ENCODE measurements at places on chromosomes 5 and 9.

- DNase-seq, result no peak
Measured at GRCh38 chr9:82308836-82309235, 320.3 kb downstream of the SPATA31D1 start.

DNA sequence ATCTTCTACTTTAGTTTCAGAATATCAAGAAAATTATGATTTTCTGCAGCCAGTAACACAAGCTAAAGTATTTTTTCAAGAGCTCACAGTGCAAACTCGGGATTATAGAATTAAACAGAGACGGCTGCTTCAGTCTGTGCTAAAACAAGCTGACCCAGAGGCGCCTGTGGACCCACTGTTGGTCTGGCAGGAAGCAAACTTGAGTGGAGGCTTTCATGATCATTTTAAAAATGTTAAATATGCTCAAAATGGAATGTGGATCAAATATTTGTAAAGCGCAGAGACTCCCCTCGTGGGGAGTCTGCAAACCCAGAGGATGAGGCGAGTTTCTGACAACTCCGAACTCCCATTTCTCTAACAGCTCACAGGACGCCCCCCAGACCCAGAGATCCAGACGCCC lies 13.0 kb downstream of the ROR2 start:
- no peak for DNase-seq

DNA sequence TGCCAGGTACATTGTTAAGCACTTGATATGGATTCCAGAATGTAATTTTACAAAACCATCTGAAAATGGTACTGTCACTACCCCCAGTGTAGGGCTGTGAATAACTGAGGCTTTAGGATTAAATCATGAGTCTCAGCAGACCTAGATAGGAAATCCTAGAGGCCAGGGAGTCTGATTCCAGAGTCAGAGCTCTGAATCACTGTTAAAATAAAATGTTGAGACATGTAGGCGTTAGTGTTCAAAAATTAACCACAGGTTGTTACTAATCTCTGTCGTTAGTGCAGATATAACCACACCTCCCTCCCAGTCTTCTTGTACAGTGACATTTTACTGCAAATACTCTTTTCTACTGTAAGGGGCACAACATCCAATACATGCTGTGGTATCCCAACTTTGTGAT lies 1828.8 kb downstream of the MAT2B start:
- DNase-seq, result no peak

GRCh38 chr9:33350310-33350709 lies 52.1 kb downstream of the AQP7 start:
- DNase-seq, result no peak

DNA sequence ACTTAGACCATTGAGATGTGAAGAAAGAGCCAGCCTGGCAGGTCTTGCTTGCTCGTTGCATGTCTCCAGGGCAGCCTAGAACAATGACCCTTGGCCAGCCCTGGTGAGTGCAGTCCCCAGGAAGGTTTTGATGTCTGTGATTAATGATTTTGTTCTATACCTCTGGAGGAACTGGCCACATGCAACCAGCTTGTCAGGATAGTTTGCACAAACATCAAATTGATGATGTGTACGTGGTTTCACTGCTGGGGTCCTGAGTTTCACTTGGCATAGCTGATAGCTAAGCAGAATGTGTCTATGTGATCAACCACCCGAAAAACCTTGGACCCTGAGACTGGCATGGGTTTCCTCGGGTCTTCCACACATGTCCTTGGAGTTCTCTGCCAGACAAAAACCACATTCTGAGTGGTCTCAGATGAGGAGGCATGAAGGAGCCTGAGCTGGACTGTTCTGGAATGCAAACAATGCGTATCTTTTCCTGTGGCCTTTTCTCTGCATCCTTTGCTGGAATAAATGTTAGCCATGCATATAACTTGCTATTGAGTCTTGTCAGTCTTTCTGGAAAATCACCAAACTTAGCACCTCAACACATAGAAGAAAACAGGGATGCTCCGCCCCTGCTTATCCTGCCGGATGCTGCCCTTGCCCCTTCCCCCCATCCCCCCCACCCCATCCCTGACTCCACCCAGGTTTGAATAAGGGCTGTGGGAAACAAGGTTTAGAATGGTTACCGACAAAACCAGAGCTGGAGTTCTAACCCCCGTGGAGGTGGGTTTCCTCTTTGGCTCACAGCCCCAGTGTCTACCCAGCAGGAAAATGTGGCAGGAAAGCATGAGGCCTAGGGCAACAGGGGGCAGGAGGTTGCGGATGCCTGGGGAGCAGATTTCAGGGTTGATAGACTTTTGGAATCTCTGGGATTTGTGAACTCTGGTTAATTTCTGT lies 50.1 kb upstream of the ANKRD33B start:
- DNase-seq, result no peak

DNA sequence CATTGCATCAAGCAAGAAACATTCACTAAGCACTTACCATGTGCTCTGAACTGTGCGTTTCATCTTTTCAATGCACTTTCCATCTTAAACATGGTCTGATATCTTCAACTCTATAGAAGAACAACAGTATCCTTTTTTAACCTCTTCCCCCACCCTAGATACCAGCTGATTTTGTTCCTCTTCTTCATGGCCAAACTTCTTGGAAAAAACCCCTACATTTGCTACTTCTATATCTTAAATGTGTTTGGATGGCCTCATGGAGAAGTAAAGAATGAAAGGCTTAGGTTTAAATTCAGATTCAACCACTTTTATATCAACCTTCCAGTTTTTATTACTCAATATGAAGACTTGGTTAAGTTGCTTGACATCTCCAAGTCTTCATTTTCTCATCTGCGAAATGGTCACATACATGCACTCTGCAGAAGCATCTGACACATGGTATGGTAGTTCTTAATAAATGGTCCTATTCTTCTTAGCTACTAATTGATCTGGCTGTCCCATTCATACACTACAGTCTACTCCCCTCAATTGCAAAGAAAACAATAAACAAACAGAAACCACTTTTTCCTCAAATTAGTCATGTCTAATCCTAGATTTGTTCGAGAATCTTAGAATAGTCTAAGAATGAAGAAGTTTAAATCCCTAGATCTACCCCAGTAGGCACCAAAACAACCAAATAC lies 59.4 kb downstream of the FYB1 start:
- DNase-seq, result no peak

GRCh38 chr5:96664669-96665068 lies 2.5 kb downstream of the CAST start:
- no peak for DNase-seq

DNA sequence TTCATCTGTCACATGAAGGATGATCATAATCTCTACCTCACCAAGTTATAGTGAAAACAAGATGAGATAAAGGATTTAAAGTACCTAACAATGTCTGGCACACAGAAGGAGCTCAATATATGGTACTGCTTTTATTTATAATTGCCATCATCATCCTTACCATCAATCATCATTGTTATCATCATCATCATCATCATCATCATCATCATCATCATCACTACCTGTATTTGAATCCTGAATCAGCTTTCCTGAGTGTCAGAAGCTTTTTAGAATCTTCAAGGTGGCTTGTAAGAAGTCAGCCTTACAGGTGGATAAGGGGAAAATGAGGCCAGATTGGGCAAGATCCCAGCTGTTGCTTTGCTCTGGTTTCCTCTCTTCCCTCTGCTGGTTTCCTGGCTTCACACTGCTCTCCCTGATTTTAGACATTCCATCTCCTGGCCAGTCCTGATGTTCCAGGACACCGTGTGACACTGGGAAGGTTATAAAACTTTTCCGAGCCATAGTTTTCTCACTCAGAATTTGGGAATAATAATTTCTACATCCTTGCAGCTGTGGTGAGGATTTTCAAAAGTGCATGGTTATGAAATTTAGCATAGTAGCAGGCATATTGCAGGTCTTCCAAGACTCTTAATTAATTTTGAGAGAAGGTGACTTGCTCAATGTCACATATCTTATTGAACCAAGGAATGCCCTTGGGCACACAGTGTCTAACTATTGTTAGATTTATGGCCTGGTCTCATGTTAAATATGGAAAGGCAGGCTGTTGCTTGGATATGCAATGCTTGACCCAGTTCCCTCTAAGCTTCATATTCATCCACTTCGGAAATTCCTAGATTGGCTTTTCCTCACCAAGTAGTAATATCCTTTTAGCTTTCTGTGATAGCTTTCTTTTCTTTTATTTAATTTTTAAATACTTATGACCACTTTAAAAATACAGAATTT lies 160.7 kb downstream of the TMEM38B start:
- no peak for DNase-seq

- DNase-seq, result peak; percentile 38
Measured at GRCh38 chr9:131436376-131436775, 42.5 kb downstream of the PRRC2B start.

- DNase-seq, result peak; percentile 13
Measured at GRCh38 chr5:6717247-6717646, 4.0 kb downstream of the TENT4A start.

DNA sequence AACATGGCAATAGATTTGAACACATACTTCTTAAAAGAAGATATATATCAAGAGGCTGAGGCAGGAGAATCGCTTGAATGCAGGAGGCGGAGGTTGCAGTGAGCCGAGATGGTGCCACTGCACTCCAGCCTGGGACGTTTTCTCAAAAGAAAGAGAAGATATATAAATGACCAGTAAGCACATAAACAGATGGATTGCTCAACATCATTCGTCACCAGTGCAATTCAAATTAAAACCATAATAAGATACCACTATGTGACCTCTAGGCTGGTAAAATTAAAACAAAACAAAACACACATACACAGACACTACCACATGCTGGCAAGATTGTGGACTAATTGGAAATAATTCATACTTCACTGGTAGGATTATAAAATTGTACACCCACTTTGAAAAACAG lies 5.3 kb upstream of the TXN start:
- no peak for DNase-seq

DNA sequence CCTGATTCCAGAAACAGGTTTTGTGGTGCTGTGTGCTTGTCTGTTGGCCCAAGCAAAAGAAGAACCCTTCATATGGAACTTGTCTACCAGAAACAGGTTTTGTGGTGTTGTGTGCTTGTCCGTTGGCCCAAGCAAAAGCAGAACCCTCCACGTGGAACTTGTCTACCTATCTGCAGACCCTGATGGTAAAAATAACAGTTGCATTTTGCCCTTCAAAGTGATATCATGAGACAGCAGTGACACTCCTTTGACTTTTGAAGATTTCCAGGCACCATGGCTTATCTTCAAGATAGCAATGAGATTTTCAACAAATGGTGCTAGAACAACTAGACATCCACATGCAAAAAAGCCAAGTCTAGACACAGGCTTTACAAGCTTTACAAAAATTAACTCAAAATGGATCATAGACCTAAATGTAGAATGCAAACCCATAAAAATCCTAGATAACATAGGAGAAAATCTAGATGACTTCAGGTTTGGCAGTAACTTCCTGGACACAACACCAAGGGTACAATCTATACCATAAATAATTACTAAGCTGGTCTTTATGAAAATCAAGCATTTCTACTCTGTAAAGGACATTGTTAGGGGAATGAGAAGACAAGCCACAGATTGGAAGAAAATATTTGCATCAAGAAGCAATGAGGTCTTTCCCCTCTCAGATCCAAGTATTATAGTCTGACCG lies 16.8 kb downstream of the MACROH2A1 start:
- DNase-seq, result no peak

- no peak for DNase-seq
Measured at GRCh38 chr5:65620021-65620420, 4.1 kb downstream of the TRIM23 start.

- DNase-seq, result no peak
Measured at GRCh38 chr5:30401479-30402058, 791.9 kb upstream of the CDH6 start.

- no peak for DNase-seq
Measured at GRCh38 chr5:134088994-134089560, 25.4 kb upstream of the TCF7 start.

- no peak for DNase-seq
Measured at GRCh38 chr9:115416299-115416698, 298.3 kb upstream of the TNC start.

- no peak for DNase-seq
Measured at GRCh38 chr9:108105885-108106284, 616.3 kb upstream of the KLF4 start.

DNA sequence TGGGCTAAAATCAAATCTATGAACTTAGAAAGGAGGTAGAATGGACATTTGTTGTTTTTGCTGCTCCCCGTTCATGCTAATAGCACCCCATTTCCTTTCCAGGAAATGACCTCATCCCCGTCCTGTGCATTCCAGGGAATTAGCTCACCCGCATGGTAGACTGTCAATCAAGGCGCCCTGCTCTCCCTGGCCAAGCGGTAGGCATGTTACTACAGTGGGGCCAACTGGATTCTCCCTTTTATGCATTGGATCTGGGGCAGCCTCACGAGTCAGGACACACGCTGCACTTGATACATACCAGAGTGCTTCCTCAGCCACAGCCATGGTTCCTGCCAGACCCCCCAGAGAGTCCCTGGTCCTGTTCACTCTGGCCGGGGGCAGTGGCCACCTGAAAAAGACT lies 111.0 kb upstream of the PTCH1 start:
- DNase-seq, result no peak

DNA sequence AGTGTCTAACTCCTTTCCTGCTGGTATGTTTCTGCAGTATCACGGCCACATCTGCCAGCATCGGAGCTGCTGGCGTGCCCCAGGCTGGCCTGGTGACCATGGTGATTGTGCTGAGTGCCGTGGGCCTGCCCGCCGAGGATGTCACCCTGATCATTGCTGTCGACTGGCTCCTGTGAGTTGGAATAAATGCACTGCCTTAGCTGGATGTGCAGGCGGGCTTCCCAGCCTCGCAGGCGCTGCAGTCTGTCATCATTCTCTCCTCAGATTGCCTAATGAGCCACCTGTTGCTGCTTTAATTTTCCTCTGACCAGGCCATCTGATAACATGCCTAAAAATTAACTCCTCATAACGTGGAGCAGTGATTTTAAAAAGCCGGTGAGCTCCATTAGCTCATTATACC lies 79.1 kb upstream of the PLPP6 start:
- DNase-seq, result no peak

- DNase-seq, result no peak
Measured at GRCh38 chr9:78563269-78563668, 266.3 kb downstream of the PSAT1 start.

DNA sequence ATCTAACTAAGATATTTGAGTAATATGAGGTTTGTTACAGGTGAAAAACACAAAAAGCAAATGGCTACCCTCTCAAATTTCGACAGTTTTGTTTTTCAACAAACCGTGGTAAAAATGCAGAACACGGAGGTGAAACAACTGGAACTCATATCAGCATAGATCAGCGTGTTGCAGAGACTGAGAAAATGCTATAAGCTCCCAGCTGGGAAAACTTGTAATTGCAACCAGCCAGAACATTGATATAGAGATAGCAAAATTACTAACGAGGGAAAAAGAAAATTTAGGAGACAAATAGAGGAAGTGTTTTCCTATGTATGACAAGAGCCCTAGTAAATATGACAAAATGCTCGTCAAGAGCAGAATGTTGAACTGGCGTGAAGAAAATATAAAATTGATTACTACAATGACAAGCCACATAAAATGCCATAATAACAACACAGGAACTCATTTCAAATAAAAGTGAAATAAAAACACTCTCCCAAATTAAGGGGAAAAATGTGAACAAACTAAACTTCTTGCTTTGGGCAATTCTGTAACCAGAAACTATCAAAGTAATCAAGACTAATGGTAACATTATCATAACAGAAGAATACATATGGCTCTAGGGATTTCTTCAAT lies 1989.8 kb downstream of the EFNA5 start:
- no peak for DNase-seq
